Left renal cortex interstitium (tissue), 4 donors: ENCODE measurements at places on chromosomes 2 and 18. TPM values are rescaled to one million over a fixed set of nuclear protein-coding genes. Genes with fewer than 3 reads are reported as not detected.

DNA sequence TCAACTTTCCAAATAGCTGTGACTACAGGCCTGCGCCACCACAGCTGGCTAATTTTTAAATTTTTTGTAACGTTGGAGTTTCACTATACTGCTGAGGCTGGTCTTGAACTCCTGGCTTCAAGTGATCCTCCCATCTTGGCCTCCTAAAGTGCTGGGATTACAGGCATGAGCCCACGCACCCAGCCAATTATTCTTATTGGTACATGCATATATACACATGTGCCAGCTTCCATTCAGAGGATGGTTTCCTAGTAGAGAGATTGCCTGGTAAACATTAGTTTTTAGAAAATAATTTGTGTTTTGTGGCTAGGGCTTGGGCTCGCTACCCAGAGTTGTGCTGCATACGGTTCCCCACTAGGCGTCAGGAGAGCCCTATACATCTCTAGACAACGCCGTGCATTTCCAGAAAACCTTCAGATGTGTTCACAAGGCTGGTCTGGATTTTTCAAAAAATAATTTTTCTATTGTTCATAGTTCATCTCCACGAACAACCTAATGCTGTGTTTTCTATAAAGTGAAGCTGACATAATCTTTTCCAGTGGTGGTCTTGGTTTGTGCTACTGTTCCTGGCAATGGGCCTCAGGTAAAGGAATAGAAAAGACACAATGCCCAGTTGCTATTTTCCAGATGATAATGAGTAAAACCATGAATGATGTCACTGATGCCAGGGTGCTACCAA lies 14.6 kb upstream of the AFG3L2 start:
- no peak for DNase-seq

DNA sequence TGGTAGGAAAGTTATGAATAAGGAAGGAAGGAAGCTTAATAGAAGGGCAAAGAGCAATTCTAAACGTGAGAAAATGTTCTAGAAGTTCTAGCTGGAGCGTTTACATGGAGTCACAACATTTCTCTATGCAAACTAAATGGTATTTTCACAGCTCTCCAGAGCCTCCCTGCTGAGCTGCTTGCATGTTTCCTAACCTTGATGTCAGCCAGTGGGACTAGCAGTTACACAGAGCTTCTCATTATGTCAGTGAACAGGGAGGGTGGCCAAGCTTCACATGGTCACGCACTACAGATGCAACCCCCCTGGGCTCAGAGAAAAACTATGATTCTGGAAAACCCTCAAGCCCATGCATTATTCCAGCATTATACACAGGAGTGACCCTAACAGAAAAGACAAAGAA lies 153.4 kb upstream of the CCDC150 start:
- DNase-seq: no peak

DNA sequence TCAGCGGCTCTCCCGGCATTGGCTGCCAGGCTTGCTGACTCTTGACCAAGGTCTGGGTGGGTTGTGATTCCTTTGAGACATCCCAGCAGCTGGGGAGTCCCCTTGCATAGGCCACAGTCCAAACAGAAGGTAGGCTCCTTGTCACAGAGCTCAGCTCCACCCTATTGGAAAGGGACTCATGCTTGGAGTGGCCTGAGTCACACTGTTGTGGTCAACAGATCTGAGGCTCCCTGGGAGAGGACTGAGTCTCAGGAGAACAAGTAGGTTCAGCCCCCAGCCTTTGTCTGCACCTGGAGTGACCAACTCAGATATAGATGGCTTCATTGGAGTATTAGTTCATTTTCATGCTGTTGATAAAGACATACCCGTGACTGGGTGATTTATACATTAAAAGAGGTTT lies 32.1 kb upstream of the SH3BP4 start:
- DNase-seq: no peak

The SPEG gene
- 13.6 TPM for polyA plus RNA-seq

GRCh38 chr2:64905338-64906024 lies 83.7 kb upstream of the SLC1A4 start:
- DNase-seq: no peak

GRCh38 chr2:44801841-44802776 lies 139.4 kb upstream of the SIX3 start:
- DNase-seq: no peak

The CABLES1 gene
- 26.6 TPM for polyA plus RNA-seq

- DNase-seq: peak; percentile 74
Observed at GRCh38 chr2:17538844-17539554, 1.5 kb upstream of the VSNL1 start.

DNA sequence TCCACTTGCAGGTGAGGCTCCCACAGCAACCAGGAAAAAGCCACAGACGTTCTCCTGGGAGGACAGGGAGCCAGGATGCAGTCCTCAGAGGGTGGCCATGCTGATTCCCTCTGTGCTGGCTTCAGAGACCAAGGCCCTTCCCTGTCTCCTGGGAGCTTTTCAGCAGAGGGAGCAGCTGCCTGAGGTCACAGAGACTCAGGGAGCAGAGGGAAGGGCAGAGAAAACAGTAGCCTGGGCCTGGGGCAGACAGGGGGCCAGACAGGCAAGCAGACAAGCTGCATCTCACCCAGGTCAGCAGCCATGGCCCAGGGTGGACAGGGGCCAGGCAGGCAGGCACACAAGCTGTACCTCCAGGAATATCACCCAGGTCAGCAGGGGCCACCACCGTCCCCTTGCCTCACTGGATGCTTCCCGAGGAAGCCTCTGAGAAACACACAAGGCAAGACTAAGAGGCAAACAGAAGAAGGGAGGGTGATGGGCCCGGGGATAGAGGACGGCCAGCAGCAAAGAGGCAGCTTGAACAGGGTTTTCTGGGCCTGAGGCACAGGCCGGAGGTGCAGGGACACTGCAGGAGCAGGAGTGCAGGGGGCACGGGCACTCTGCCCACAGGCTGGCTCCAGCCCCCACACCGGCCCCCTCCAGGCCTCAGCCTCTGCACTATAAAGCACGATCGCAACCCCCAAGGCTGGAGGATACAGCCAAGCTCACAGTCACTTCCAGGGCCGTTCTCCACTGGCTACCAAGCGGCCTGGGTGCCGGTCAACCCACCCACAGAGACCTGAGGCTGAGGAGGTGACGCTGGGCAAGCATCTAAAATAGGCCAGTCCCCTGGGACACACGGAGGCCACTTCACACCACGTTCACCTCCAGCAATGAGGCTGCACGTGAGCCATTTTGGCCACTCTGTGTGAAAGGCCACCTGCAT lies 6.1 kb downstream of the SLC66A2 start:
- no peak for DNase-seq

DNA sequence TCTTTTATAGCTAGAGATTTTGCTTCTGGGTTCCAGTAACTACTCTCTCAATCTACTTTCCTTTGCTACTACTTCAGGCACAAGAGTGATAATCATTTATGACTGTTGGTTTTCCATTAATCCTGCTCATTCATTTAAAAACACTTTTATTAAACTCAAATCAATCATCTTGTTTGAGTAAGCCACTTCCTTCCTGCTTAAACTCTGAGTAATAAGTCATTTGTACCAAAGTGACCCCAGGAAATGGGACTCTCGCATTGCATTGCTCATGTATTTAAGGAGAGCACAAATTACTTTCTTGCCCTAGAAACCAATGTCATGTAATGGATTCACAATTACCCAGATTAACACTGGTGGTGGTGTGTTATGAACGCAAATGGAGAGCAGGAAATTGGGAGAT lies 270.7 kb upstream of the HNMT start:
- no peak for DNase-seq
